ENCODE measurements at places on chromosomes 7 and 10. TPM values are rescaled to one million over a fixed set of nuclear protein-coding genes. Genes with fewer than 3 reads are reported as not detected.

DNA sequence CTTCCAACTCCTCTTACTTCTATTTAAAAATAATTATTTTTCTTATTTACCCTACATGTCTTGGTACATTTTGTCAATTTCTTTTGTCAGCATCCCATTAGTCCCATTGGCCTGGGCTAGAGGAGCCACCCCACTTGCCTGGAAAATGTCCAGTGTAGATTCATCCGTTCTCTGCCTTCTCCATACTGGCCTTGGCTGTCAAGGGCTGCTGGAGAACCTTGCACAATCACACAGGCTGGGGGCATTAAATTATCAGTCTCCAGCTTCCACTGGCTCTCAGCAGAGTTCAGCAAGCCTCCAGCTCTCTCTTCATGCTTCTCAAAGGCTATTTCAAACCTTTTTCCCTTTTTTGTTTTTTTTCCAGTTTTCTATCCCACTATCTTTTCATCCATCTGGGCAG lies 13.8 kb upstream of the ZCCHC24 start:
- no peak for DNase-seq

Gene MMD2
- total RNA-seq: not detected

Gene ADARB2
- not detected for total RNA-seq

GRCh38 chr7:42961170-42961569 lies 29.0 kb downstream of the MRPL32 start:
- DNase-seq: no peak

GRCh38 chr7:21318916-21319270 lies 109.0 kb upstream of the SP4 start:
- DNase-seq: no peak

Gene RHOBTB1
- total RNA-seq: not detected

Gene IQUB
- total RNA-seq: 0.10 TPM

DNA sequence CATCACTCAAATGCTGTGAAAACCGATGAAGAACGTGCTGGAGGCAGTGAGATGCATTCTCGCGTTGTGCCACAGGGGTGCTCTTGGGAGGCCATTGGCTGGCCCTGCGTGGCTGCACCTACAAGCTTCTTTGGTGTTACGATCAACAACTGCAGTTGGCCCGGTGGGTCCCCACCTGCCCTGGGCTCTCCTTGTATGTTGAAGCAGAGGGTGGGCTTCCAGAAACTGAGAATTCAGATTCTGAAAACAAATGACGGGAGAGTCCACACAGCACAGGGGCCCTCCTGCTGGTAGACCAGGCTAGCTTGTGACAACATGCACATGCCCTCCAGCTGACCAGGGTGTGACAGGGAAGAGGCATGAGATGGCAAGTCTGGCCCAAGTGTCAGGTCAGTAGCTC lies 23.7 kb upstream of the DDC start:
- DNase-seq: no peak

DNA sequence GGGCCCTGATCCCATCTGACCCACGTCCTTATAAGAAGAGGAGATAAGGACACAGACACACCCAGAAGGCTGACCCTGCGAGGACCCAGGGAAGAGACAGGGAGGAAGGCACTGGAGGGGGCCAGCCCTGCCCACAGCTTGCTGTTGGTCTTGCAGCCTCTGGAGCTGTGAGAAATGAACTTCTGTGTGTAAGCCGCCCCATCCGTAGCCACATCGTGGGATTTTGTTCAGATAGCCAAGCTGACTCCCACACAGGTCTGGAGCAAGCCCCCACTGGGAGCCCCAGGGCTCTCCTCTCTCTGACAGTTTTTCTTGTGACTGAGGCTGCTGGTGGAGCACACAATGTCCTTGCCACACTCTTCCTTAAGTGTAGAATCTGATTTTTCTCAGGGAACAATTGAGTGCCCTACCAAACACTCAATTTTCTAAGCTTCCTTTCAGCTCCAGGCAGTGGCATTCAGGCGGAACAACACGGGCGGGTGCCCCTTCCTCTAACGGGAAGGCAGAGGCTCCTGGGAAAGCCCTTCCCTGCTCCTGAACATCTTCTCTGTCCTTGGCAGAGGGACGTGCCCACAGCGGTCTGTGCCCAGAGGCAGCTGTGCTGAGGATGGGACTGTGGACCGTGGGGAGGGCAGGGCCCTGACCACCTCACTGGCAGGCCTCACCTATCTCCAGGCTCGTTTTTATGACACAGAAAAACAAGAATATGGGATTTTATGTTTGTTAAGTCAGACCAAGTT lies 160.6 kb upstream of the SHH start:
- DNase-seq: no peak

- no peak for DNase-seq
Measured at GRCh38 chr7:92228742-92229141, 17.0 kb downstream of the KRIT1 start.

DNA sequence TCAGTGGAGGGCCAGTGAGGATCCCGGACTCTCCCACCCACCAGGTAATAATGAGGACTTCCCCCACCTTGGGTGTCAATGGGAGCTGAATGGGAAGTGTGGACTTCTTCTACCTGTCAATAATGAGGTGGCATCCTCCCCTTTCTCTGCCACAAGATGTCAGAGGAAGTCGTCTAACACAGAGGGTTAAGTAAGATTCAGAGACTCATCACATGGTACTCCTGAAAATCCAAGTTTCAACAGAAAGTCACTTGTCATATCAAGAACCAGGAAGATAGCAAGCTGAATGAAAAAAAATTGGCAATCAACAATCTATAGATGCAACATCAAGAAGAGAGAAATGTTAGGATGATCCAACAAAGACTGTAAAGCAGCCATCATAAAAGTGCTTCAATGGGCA lies 150.9 kb upstream of the SVIL start:
- no peak for DNase-seq

GRCh38 chr10:91613411-91614187 lies 19.3 kb downstream of the PPP1R3C start:
- no peak for DNase-seq

GRCh38 chr7:69564454-69565417 lies 33.5 kb upstream of the AUTS2 start:
- no peak for DNase-seq

- no peak for DNase-seq
Measured at GRCh38 chr7:102082693-102083368, 203.8 kb upstream of the SH2B2 start.

Gene GIMAP6
- total RNA-seq: 88.4 TPM

DNA sequence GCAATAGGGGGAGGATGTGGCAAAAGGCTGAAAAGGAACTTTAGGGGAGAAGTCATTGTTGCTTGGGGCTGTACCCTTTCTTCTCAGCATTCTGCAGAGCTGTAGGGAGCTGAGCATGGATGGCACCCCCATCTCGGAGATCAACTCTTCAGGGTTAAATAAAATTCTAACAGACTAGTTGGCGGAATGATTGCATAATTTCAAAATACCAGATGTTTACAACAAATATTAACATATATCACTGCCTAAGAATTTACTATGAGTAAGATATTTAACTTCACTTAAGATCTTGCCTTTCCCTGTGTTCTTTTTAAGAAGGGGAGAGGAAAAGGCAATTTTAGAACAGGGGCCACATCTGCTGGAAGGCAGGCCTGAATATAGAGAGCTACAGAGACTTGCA lies 509 bp upstream of the OR2F1 start:
- no peak for DNase-seq

Gene FBXO24
- not detected for total RNA-seq

- no peak for DNase-seq
Measured at GRCh38 chr7:98171449-98171848, 39.8 kb upstream of the BHLHA15 start.

Gene GNAT3
- total RNA-seq: not detected

DNA sequence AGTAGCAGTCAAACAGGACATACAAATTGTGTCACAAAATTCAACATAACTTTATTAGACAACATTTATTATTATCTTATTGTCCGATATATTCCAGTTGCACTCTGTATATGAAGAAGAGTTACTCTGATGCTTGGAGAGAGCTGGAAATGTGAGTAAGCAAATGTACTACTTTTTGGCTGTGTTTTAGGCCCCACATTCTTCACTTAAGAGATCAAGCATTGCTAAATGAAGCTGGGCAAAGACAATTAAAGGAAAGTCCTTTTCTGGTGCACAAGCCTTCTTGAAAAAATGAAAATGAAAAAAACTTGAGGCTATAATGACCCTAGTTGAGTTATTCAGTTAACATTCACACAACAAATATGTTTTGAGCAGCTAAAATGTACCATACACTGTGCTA lies 26.1 kb downstream of the MYPN start:
- no peak for DNase-seq

GRCh38 chr7:26910221-26910620 lies 45.8 kb upstream of the SKAP2 start:
- no peak for DNase-seq

DNA sequence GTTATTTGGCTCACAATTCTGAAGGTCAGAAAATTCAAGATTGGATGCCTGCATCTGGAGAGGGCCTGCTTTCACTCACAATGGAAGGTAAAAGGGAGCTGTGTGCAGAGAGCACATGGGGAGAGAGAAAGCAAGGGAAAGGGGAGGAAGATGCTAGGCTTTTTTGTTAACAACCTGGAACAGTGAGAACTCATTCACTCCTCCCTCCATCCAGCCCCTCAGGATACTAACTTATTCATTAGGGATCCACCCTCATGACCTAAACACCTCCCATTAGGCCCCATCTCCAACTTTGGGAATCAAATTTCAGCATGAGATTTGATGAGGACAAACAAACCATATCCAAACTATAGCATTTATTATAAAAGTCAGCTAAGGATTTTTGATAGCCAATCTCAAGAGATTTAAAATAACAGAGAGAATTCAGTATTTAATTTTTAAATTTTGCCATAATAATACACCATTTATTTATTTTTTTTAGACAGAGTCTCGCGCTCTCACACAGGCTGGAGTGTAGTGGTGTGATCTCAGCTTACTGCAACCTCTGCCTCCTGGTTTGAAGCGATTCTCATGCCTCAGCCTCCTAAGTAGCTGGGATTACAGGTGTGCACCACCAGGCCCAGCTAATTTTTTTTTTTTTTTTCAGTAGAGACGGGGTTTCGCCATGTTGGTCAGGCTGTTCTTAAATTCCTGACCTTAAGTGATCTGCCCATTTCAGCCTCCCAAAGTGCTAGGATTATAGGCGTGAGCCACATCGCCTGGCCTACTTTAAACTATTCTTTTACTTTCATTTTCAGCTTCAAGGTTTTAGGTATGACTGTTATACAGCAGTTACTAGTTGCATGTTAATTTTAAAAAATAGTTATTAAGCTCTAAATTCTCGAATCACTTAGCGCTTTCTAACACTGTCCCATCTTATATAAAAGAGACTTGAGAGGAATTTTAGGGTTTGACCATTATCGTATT lies 20.3 kb upstream of the ETV1 start:
- DNase-seq: no peak

DNA sequence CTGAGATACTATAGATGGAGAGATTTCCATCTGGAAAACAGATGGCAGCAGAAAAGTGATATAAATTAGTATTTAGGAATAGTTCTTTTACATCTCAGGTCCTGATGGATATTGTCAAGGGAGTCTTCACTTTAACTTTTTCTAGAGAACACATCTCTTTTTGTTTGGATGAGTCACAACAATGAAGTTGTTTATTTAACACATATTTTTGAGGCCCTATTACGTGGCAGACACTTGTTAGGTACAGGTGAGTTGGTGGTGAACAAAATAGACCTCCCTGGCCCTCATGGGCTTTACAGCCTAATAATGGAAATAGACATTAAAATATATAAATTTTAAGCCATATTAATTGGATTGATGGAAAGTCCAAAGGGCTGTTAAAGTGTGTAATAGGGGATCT lies 168.3 kb downstream of the VTI1A start:
- DNase-seq: no peak

DNA sequence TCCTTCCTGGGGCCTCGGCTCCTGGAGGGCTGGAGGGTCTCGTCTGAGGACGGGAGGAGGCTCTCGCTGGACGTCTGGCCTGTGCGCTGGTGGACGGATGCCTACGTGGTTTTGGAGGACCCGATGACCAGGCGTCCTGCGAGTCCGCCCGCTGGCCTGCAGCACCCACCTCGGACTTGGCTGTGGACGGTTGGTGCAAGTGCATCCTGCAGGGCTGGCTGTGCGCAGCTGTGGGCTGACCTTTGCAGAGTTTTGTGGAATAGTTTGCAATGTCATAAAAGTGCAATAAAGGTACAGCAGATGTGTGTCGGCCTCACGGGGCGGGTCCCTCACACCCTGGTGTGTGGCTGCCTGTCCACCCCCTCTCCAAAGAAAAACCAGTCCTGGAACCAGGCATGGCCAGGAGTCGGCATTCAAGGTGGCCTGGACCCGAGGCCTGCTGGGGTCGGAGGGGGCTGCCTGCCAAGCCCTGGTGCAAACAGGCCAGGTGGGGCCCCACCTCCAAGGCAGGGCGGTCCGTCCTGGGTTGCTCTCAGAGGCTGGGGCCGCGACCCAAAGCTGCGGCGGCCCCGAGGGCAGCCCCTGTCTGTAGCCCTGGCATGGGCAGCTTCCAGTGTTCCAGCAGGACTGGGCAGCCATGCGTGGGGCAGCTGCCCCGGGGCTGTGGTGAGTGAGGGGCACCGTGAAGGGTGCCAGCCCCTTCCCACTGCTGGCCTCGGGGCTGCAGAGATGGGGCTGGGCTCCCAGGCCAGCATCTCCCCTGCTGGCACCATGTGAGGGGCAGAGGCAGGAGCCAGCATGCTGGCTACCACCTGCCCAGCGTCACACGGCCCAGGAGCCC lies 29.3 kb upstream of the FOXL3 start:
- no peak for DNase-seq

Gene ASIC3
- total RNA-seq: 4.7 TPM

GRCh38 chr10:82943142-82943541 lies 1068.1 kb downstream of the NRG3 start:
- no peak for DNase-seq

- DNase-seq: no peak
Measured at GRCh38 chr10:24370877-24371276, 161.9 kb downstream of the KIAA1217 start.

GRCh38 chr7:84250452-84250851 lies 55.9 kb upstream of the SEMA3A start:
- DNase-seq: no peak

- DNase-seq: peak; percentile 35
Measured at GRCh38 chr7:155860840-155861479, 48.7 kb upstream of the SHH start.

Gene ZNF735
- not detected for total RNA-seq

DNA sequence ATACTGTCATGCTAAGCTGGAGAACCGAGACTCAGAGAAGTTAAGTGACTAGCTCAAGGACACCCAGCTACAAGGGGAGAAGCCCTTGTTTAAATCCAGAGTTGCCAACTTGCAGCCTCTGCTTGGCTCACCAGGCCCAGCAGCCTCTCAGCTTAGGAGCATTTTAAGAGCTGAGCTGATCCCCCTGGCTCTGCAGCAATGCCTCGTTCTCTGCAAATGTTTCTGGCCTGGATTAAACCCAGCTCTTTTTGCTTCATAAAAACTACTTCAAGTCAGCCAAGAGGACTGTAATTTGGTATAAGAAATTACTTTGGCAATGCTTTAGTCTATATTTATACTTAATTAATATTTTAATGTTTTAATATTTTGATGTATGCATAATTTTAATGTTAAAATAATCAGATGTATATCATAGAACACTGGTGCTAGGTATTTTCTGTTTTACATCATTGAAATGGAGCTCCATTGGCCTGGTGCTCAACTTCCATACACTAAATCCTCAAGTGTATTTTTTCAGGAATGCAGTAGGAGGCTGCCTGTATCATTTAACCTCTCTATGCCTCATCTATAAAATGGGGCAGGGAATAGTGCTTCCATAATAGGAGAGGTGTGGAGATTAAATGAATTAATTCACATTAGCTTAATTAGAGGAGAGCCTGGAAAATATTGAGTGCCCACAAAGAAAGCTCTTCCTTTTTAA lies 184.2 kb downstream of the EMX2 start:
- no peak for DNase-seq

Gene NUP42
- total RNA-seq: 41.2 TPM

Measured in natural killer cell treated with Interleukin-12 subunit alpha and Interleukin-12 subunit beta and Interleukin-15 and Interleukin-18, amount 100 ng/mL, for 72 hours (primary cell).